ENCODE measurements at places on chromosomes 11 and 22.

DNA sequence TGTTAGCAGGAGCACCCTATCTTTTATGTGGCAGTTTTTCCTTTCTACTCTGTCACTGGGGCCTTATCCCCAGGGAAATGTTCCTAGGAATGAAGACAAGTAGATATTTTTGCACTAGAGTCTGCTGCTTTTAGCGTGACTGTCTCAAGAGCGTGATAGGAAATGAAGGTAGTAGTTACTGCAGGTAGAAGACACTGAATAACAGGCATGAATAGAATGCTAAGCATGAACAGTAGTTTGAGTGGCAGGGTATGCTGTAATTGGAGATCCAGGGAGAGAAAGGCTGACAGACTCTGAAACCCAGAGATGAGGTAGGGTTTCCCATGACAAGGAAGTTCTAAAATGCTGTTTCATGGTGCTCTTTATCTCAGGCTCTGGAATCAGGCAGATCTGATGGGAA is 475.1 kb downstream of the NELL1 start:
- no peak for DNase-seq

DNA sequence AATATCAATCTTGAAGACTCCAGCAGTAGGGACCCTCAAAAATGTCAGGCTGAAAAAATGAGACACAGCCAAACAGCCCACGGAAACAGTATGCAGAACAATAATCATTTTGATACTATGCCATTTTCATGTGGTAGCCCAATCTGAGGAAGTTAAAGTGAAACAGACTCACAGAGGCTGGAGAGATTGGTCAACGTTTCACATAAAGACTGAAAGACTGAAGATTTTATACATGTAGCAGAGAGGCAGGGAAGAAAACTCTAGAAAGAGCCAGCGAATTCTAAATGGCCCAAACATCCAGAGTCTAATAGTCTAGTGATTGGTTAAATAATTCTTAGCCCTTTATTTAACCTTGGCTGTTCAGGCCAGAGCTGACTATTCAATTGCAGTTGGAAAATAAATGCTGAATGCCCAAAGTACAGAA is 49.4 kb downstream of the MAML2 start:
- DNase-seq = peak; percentile 51

DNA sequence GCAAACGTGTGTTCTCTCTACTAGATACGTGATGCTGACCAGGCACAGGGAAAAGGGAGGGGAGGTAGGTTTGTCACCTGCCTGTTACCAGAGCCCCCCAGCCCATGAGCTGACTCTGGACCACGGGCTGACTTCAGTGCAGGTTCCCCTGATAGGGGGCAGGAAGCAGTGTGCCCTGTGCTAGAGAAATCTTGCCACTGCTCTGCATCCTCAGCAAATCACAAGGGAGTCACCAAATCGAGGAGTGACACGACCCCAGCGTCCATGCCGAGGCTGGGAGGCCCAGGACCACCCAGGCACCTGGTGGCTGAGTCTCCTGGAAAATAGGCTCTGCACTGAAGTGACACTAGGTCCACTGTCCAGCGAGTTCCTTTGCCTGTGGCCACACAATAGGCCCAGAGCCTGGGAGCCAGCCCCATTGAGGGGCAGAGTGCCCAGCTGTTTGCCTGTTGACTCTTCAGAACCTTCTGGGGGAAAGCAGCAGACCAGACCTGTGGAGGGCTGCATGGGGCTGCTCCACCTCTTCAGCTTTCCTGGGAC is 99.3 kb downstream of the CTTN start:
- no peak for DNase-seq

GRCh38 chr11:13009921-13010748 is 1.0 kb downstream of the RASSF10 start:
- no peak for DNase-seq

GRCh38 chr11:130606781-130607511 is 158.5 kb downstream of the ADAMTS15 start:
- no peak for DNase-seq

GRCh38 chr11:33832676-33833075 is 58.4 kb upstream of the FBXO3 start:
- no peak for DNase-seq

DNA sequence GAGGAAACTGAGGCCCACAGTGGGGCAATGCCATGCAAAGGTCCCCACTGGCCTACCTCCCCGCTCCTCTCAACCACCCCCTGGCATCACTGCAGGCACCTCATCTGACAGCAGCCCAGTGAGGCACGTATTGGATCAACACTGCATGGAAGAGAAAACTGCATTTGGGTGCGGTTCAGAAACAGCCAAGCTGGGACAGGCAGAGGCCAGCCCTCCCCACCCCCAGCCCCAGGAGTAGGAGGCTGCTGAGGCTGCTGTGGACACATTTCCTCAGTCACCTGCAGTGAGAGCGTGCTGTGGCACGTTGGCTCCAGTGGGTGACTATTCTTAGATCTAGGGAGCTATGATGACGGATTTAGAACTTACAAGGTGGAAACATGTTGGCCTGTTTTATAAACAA is 63.7 kb downstream of the KCNC1 start:
- DNase-seq = no peak

- no peak for DNase-seq
These were observed 24.7 kb downstream of the CAPN1 start for GRCh38 chr11:65206441-65206841.

GRCh38 chr11:94553938-94554337 is 10.2 kb downstream of the FUT4 start:
- no peak for DNase-seq

GRCh38 chr11:76510060-76511047 is 65.5 kb downstream of the EMSY start:
- no peak for DNase-seq

GRCh38 chr11:131546218-131546895 is 175.9 kb downstream of the NTM start:
- no peak for DNase-seq

- no peak for DNase-seq
These were observed 82.5 kb upstream of the TEAD1 start for GRCh38 chr11:12591706-12592105.

- no peak for DNase-seq
These were observed 14.0 kb downstream of the SHANK2 start for GRCh38 chr11:71238285-71238875.

DNA sequence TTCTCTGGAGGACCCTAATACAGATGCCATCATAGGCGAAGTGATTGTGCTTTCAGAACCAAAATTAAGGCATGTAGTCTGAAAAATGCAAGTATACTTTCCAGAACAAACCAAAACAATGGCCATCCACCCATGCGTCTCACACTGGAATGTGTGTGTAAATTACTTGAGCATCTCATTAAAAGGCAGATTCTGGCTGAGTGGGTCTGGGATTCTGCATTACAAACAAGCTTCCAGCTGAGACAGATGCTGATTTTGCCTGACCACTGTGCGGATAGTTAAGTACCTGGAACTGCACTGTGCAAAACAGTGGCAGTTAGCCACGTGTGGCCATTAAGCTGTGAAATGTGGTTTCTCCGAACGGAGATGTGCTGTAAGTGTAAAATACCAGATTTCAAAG is 26.2 kb downstream of the RRP7A start:
- no peak for DNase-seq

DNA sequence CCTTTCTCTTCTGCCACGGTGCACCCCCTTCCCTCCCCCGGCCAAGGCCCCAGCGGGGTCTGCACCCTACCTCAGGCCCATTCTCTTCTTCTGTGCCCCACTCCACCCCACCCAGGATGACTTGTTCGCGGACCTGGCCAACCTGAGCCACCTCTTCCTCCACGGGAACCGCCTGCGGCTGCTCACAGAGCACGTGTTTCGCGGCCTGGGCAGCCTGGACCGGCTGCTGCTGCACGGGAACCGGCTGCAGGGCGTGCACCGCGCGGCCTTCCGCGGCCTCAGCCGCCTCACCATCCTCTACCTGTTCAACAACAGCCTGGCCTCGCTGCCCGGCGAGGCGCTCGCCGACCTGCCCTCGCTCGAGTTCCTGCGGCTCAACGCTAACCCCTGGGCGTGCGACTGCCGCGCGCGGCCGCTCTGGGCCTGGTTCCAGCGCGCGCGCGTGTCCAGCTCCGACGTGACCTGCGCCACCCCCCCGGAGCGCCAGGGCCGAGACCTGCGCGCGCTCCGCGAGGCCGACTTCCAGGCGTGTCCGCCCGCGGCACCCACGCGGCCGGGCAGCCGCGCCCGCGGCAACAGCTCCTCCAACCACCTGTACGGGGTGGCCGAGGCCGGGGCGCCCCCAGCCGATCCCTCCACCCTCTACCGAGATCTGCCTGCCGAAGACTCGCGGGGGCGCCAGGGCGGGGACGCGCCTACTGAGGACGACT is 15.9 kb downstream of the RTN4RL2 start:
- DNase-seq = peak; percentile 58

DNA sequence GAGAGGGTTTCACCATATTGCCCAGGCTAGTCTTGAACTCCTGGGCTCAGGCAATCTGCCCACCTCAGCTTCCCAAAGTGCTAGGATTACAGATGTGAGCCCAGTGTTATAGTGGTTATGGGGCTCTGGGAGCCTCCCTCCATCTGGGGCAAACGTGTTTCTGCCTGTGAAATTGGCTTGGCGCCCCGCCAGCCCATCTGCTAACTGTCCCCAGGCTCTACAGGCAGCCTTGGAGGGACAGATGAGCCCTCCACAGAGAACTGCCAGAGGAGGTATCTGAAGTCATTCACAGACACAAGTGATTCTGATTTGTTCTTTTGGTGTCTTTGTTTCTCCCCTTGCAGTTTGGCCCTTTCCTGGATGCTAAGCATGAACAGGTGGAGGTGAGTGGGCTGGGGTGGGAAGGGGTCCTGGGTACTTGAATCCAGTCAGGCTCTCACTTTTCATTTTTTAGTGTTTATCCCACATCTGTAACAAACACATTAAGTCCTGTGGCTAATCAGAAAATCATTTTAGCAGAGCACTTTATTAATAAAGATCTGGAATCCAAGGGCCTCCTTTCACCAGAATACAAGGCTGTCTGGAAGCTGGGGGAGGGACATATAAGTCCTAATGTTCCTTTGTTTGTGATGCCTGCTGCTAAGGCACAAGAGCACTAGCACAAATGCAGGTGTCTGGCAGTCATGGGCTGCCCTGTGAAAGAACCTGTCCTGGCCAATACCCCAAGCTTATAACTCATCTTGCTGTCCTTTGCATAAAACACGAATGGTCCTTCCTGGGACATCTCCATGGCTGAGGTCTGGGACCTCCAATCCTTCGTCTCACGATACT is 25.7 kb upstream of the CDC42EP2 start:
- no peak for DNase-seq

DNA sequence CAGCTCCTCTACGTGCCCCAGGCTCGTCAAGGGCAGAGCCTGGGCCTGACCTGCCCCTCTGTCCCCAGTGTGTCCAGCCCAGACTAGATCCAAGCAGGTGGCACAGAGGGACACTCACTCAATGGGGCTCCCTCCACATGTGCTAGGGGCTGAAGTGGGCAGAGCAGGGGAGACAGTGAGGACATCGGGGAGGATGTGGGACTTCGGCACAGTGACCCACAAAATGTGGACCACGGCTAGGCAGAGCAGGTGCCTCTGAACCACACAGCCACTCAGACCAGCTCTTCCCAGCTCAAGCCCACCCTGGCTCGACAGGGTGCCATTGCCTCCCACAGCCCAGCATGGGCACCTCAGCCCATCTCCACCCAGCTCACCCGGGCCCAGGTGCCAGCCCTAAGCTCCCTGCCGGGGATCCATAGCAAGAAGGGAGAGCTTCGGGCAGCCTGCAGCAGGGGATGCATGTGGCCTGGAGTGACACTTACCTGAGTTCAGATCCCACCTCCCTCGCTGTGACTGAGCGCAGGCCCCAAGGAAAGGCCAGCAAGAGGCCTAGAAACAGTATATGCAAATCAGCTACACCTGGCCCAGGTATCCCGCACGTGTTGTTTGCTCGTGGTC is 46.9 kb upstream of the RTL6 start:
- no peak for DNase-seq

GRCh38 chr11:129798212-129798611 is 17.4 kb upstream of the TMEM45B start:
- DNase-seq = no peak

- no peak for DNase-seq
These were observed 22.9 kb upstream of the TLCD5 start for GRCh38 chr11:120302001-120302805.

DNA sequence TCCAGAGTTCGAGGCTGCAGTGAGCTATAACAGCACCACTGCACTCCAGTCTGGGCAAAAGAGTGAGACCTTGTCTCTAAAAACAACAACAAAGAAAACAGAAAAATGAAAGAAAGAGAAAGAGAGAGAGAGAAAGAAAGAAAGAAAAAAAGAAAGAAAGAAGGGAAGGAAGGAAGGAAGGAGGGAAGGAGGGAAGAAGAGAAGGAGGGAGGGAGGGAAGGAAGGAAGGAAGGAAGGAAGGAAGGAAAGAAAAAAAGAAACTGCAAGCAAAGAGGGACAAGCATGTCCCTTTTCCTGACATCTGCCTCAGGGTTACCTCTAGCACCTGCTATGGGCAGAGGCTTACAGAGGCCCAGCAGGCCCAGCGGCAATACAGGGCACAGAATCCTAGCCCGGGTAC is 475.0 kb downstream of the MIAT start:
- DNase-seq = no peak

DNA sequence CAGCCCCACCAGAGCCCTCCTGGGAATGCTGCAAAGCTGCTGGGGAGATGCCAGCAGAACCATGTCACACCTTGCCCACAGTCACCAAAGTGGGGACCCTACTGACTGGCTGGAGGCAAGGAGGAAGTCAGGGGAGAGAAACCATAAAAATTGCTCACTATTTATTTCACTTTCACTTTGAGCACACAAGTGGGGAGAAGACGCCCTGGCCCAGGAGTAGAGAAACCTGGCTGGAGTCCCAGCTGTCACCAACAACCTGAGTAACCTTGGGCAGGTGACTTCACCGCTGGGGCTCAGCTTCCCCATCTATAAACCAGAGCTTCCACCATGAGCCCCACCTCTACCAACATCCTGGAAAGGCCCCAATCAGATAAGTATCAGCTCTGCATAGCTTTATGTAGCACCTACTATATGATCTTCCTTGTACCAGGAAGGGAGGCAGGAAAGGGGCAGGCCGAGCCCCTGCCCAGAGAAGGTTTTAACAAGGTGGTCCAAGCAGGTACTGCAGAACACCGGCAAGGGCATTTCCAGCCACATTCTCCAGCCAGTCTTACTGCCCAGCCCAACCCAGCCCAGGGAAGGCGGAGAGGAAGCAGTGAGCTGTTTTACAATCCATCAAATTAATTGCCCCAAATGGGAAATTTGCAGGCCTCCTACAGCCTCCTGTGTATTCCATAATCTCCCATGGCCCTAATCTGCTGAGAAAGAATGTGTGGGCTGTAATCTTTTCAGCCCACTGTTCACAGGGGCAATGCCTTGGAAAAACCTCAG is 27.6 kb downstream of the PLEKHA7 start:
- DNase-seq = peak; percentile 50

- no peak for DNase-seq
These were observed 3.5 kb downstream of the CRYBB1 start for GRCh38 chr22:26614322-26614721.
